NCI-H2171 (cell line): ENCODE measurements at places on chromosomes 5 and 9.

DNA sequence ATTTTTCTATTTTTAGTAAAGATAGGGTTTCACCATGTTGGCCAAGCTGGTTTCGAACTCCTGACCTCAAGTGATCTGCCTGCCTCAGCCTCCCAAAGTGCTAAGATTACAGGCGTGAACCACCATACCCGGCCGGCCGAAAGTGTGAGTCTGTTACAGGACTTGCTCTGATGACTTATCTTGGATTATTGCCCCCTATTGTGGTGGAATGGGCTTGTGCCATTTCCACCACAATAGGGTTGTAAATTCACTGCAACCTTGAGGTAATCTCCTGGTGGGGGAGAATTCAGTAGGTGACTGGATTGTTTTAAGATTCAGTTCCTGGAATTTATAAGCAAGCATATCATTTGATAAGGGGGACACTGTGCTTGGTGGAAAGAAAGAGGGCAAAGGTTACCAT, 15.0 kb upstream of the HMGCR start:
- DNase-seq, result no peak

GRCh38 chr5:56564541-56565282, 250.6 kb upstream of the MAP3K1 start:
- no peak for DNase-seq

DNA sequence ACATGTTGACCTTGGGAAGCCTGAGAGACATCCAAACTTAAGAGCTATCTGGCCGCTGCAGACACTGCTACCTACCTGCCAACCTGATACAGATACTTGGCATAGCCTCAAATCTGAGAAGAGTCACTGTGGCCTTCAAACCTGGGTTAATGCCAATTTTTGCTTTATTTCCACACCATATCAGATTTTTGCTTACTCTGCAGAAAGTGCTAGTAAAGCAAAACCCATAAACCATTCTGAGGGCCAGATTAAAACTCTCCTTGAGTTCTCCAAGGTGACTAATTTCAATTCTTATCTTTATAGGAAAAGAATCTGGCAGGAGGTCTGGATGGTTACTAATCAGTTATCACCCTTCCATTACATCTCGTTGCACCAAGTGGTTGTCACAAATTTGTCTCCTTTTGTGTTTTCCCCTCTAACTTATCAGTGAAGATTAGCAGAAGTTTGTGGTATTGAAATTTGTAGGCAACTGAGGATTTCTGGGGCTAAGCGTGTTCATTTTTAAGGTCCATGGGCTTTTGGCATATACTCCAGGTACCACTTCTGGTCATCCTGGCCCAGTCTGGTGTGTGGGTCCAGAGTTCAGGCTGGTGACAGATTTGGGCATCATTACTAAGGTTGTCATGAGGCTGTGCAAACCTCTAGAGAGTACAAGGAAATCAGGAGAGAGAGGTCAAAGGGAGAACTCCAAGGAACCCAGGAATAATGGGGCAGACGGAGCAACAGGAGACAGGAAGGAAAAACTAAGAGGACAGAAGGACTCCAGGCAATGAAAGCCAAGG, 177.9 kb downstream of the TSSK1B start:
- no peak for DNase-seq

DNA sequence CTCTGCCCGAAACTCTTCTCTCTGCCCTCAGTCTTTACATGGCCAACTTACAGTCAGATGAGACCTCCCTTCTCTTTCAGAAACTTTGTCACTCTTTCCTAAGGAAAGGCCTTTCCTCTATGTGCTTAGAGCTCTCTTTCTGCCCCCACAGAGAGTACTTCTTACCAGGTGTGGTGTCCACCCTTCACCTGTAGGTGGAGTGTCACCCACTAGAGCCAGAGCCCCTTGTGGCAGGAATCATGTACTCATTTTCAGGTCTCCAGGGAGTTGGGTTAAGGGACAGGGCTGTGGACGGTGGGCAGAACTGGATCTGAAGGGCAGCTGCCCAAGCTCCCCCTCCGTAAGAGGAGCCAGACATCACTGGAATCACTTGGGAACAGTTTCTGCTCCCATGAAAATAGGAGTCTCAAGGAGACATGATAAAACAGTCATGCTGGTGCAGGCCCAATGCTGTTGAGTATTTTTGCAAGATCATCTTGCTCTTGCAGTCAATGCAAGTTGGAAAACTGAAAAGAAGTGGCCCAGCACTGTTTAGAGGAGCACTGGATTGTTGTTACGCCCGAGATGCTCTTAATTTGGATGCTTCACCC, 436.7 kb downstream of the ZSWIM6 start:
- no peak for DNase-seq

DNA sequence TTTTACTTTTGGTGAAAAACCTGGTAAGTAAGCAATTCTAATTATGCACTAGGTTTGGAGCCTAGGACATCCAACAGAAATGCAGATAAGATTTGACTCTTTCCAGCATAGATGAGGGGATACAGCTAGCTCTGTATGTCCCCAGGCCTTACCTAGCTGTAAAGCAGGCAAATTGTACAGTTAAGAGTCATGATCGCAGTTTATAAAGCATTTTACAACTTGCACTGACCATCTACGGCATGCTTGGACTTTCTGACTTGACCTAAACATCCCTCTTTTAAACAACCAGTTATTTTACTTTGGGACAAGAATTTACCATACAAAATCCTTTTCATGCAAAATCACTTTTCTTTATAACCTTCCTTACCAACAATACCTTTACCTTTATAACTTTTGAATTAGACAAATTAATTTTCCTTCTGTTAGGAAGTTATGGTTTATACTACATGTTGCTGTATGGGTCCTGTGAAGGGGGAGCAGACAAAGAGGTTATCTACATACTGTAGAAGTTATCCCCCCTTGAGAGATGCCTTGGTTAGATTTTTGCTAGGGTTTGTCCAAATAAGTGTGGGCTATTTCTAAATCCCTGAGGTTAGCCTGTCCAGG, 36.8 kb downstream of the FGD3 start:
- DNase-seq, result no peak

- DNase-seq, result no peak
Measured at GRCh38 chr9:92512622-92513021, 23.2 kb downstream of the ECM2 start.

DNA sequence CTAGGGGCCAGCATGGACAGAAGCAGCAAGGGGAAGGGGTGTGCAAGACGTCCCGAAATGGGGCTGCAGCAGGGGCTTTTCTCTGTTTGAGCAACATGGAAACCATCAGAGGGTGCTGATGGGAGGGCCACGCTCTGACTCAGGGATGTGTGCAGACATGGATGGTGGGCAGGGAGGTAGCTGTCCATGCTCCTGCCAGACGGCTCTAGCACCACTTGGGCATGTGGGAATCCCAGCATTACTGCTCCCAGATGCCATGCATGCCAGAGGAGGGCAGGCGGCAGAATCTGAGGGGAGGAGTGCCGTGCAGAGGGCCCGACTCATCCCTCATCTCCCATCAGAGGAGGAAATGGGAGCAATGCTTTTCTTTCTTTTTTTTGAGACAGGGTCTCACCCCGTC, 45.6 kb upstream of the SLC25A51 start:
- DNase-seq, result no peak

GRCh38 chr9:17761984-17762676, 183.3 kb downstream of the SH3GL2 start:
- DNase-seq, result no peak
